ENCODE measurements at places on chromosomes 12 and 14. TPM values are rescaled to one million over a fixed set of nuclear protein-coding genes. Genes with fewer than 3 reads are reported as not detected.

DNA sequence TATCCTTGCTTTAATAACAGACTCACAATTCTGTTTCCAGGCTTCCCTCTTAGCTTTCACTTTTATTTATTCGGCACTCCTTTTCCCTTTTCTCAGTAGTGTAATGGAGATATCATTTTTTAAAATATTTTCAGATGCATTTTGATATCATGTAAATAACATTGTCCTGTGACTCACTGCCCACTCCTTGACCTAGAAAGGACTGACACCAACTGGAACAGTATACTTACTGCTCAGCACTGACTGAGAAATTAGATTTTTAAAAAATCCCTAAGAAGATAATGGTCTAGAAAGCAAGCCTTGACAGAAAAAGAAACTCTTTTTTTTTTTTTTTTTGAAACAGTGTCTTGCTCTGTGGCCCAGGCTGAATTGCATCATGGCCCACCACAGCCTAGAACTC lies 118.0 kb upstream of the FSCB start:
- DNase-seq, result no peak

GRCh38 chr12:129887101-129887500 lies 16.7 kb downstream of the TMEM132D start:
- DNase-seq, result no peak

Gene PELI2
- polyA plus RNA-seq, result 7.4 TPM

- DNase-seq, result no peak
These were observed 366.3 kb downstream of the DPF3 start for GRCh38 chr14:72527591-72527990.

DNA sequence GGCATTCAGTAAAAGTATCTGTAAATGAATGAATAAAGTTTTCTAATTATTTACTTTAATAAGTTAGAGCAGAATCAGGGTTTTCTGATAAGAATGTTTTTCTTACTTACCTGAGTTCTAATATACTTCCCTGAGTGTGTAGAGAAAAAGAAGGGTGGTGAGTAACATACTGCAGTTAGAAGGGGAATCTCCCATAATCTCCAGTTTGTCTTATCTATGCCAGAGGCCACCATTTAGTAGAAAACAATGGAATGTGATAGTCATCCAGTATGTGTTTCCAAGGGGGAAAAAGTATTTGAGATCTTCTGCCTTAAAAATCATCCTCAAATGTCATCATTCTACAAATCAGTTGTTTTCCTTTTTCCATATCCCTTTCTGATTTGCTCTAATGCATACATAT lies 56.5 kb upstream of the PAWR start:
- DNase-seq, result peak; percentile 55

DNA sequence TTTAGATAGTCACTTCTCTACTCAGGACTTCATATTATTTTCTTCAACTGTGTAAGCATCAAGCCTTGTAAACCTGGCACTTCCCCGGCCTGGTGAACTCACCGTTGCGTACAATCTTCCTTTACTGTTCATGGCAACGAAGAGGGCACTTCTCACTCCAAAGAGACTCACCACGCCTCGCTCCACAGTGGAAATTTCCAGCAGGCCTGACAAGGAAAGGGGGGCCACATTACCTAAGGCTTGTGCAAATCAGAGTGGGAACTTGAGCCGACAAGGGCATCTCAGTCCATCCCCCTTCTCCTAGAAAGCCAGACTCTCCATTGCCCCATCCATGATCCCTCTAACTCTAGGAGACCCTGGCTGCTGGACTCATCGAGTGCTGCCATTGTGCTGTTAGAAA lies 1.6 kb downstream of the FGF6 start:
- no peak for DNase-seq

DNA sequence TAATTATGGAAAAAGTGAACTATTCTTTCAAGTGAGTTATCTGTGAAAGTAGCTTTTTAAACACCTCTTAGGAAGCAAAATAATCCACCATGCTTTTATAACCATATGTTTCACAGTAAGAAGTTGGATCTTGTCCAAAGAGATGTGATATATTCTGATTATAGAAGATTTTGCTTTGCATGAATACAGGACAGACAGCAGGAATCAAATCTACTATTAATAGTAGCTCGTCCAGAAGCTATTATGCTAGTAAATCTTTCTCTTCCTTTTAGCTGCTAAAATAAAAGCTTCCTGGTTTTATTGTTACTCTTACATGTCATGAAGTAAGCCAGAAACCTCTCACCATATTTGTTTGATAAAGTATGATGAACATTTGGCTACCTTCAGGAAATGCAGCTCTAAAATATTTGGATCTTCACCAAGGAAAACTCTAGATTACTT lies 257.0 kb downstream of the IPO8 start:
- no peak for DNase-seq

Gene PSMC6
- polyA plus RNA-seq, result 85.4 TPM

Gene NOXRED1
- 0.06 TPM for polyA plus RNA-seq

DNA sequence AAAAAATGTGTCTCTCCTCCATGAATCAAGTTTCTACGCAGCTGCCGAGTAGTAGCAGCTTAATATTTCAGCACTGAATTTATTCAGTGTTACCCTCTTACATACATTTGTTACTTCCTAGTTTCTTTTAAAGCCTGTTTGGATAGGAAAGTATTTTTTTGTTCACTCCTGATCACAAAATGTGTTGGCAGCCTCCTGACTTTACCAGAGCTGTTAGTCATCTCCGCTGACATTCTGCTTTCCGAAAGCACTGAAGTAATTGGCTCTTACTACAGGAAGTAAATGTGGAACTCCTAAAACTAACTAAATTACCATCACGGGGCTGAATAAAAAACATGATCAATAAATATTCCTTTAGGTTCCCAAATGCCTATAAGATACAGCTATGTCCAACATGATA lies 225.5 kb downstream of the EPS8 start:
- DNase-seq, result peak; percentile 68

Gene KRT79
- 0.24 TPM for polyA plus RNA-seq

DNA sequence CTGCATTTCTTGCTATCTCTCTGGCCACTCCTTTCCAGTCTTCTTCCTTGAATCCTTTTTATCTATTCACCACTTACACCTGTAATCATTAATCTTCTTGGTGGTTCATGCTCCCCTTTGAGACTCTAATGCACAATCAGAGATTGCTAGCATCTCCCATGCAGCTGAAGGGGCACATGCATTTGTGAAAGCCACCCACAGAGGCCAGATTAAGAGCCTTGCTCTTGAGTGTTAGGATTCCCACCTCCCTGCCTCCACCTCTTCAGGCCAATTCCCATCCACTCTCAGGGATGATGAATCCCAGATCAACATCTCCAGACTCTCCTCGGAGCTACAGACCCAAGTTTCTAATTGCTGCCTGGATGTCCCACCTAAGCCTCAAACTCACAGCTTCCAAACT lies 19.4 kb upstream of the KRT18 start:
- DNase-seq, result no peak
